Neural crest cell (in vitro differentiated cells): ENCODE measurements at places on chromosomes 13 and 19.

- DNase-seq, result peak; percentile 75
Measured at GRCh38 chr13:31742097-31742734, 2.9 kb downstream of the RXFP2 start.

GRCh38 chr13:105048677-105049076 lies 1486.8 kb downstream of the EFNB2 start:
- DNase-seq, result no peak

DNA sequence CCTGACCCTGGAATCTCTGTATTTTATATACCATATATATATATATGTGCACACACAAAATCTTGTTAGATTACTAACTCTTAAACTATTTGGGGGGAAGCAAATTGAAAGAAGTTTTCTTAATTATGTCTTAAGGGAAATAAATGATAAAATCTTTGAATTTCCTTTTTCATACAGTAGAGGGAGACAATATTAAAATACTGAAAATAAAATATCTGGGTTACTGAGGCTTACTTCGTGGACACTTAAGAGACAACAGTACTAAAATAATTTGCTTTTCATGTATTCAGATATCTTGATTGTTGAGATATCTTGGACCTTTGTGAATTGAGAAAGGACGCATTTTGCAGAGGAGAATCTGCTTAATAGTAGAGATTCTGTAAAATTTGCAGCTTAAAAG lies 17.0 kb downstream of the SUGT1 start:
- no peak for DNase-seq

DNA sequence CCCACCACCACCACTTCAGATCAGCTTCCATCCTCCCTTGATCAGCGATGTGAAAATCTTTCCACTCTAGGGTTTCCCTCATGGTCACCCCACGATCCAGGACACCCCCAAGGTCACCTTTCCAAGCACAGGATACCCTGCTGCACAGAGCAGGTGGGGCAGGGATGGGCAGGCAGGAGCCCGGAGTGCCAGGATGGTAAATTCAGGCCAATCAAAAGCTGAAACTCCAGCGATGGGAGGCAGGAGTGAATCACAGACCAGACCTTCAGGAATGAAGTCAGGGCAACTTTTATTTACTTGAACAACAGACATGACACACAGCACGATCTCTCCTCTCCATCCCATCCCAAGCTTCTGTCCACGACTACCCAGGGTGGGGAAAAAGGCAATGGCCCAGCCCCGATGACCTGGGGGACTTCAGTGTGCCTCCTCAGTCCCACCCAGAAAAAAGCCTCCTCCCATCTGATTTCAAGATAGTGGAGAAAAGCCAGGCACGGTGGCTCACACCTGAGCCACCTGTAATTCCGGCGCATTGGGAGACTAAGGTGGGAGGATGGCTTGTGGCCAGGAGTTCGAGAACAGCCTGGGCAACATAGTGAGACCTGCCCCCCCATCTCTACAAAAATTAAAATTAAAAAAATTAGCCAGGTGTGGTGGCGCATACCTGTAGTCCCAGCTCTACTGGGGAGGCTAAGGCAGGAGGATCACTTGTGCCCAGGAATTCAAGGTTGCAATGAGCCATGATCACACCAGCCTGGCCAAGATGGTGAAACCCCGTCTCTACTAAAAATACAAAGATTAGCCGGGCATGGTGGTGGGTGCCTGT lies 39.2 kb downstream of the ZSWIM4 start:
- no peak for DNase-seq

DNA sequence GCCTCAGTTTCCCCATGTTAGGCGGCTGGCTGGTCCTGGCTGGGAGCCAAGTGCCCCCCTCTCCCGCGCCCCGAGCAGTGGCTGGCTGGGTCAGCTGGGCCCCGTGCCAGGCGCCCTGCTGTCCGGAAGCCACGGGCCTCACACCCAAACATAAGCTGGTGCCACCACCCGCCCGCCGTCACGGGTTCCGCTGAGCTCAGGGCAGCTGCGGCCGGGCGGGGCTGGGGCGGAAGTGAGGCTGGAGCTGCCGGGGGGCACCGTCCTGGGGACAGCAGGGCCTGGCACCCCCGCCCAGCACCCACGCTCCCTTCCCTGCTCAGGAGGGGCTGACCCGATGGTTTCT lies 19.3 kb downstream of the HCN2 start:
- no peak for DNase-seq

GRCh38 chr19:49847731-49848696 lies 2.9 kb upstream of the PTOV1 start:
- DNase-seq, result no peak

- DNase-seq, result no peak
Measured at GRCh38 chr19:22260499-22260898, 25.7 kb upstream of the ZNF729 start.

GRCh38 chr19:41936416-41936850 lies 8.2 kb upstream of the ERFL start:
- DNase-seq, result no peak

- peak; percentile 67 for DNase-seq
Measured at GRCh38 chr19:50357178-50358100, 8.0 kb downstream of the NAPSA start.

DNA sequence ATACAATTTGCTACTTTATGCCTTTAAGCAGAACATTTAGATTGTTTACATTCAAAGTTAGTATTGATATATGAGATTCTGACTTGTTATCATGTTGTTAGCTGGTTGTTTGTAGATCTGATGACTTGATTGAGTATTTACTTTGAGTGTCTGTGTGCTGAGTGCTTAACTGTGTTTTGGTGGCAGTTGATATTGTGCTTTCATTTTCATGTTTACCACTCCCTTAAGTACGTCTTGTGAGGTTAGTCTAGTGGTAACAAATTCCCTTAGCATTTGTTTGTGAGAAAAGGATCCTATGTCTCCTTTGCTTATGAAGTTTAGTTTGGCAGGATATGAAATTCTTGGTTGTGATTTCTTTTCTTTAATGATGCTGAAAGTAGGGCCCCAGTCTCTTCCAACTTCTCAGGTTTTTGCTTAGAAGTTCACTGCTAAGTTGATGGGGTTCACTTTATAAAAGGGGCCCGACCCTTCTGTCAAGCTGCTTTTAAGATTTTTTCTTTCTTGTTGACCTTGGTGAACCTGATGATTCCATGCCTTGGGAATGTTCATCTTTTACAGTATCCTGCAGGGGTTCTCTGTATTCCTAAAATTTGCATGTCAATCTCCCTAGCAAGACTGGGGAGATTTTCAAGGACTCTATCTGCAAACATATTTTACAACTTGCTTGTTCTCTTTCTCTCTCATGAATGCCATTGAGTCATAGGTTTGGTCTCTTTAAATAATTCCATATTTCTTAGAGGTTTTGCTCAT lies 1095.4 kb upstream of the PCDH20 start:
- DNase-seq, result no peak

GRCh38 chr19:46250076-46250735 lies 20.7 kb downstream of the IGFL1 start:
- no peak for DNase-seq

DNA sequence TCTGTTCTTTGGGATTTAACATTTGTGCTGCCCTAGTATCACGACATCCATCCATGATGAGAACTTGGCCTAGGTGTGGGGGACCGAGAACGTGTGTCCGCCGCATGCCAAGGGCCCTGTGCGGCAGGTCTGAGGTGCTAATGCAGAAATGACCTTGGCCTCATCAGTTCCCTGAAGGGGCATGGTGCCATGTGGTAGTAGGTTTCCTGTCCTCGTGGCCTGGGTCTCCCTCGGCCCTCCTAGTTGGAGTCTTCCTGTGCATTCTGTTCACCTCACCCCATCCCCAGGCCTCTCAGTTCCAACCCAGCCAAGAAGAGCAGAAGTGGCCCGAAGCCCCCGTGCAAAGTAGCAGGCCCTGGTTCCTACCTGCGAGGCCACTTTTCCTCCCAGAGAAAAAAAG lies 59.8 kb downstream of the GGACT start:
- DNase-seq, result no peak

DNA sequence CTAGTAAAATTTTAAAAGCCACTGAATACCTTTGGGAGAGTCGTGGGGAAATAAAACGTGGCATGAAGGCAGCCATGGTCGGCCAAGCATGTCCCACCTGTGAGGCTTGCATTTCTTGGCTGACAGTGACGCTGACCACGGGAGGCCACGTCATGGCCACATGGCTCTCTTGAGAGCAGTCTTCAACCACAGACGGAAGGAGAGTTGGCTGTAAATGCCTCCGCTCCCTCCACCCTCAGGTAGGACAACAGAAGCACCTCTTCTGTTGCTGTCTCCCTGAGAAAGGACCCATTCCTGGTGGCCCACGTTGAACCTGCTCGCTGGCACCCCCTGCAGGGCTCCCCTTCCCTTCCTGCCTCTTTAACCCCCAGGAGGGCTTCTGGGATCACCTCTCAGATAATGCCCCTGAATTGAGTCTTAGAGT lies 10.6 kb upstream of the LRRC25 start:
- DNase-seq, result no peak
